Occipital lobe (tissue), 3 donors: ENCODE measurements at places on chromosomes 6 and 20. TPM values are rescaled to one million over a fixed set of nuclear protein-coding genes. Genes with fewer than 3 reads are reported as not detected.

The SLC22A16 gene
- total RNA-seq: 0.31 TPM

The CGAS gene
- total RNA-seq: 1.2 TPM

The CBLN4 gene
- 1.9 TPM for total RNA-seq

The LIN28B gene
- 0.16 TPM for total RNA-seq

The CGA gene
- total RNA-seq: not detected

The MAP1LC3A gene
- 30.7 TPM for total RNA-seq

The YWHAB gene
- 121 TPM for total RNA-seq

The TPBG gene
- 2.2 TPM for total RNA-seq

The PKIB gene
- 1.7 TPM for total RNA-seq

The ITPR3 gene
- 0.78 TPM for total RNA-seq
